ENCODE measurements at places on chromosomes 3 and 15.

GRCh38 chr15:60681353-60681752 is 202.4 kb upstream of the ICE2 start:
- DNase-seq: no peak

DNA sequence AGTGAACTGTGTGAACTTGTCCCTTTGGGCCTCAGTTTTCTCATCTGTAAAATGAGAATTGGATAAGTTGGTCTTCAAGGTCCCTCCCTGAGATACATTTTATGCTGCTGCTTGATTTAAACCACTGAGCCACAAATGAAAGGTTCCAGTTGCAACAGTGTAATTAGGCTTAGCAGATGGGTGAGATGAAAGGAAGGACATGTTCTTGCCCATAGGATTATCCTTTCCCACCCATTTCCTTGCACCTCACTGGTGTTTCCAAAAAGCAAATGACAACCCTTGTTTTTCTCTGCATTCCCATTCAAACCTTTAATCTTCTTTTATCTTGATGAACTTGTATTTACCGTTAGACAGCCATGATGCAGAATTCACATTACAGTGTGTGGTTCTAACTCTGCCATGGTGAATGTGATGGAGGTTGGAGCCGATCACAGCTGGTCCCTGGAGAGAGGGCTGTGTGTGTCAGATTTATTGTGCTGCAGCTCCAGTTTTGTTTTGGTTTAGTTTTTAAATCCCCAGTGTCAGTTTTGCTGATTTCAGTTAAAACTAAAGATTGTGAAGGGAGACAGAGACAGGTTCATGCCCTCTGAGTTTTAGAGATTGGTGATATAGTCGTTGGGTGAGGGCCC is 44.0 kb downstream of the MAP2K1 start:
- no peak for DNase-seq

GRCh38 chr15:67156426-67156825 is 91.0 kb downstream of the SMAD3 start:
- DNase-seq: no peak

- no peak for DNase-seq
Measured at GRCh38 chr15:38620851-38621594, 56.4 kb upstream of the RASGRP1 start.

DNA sequence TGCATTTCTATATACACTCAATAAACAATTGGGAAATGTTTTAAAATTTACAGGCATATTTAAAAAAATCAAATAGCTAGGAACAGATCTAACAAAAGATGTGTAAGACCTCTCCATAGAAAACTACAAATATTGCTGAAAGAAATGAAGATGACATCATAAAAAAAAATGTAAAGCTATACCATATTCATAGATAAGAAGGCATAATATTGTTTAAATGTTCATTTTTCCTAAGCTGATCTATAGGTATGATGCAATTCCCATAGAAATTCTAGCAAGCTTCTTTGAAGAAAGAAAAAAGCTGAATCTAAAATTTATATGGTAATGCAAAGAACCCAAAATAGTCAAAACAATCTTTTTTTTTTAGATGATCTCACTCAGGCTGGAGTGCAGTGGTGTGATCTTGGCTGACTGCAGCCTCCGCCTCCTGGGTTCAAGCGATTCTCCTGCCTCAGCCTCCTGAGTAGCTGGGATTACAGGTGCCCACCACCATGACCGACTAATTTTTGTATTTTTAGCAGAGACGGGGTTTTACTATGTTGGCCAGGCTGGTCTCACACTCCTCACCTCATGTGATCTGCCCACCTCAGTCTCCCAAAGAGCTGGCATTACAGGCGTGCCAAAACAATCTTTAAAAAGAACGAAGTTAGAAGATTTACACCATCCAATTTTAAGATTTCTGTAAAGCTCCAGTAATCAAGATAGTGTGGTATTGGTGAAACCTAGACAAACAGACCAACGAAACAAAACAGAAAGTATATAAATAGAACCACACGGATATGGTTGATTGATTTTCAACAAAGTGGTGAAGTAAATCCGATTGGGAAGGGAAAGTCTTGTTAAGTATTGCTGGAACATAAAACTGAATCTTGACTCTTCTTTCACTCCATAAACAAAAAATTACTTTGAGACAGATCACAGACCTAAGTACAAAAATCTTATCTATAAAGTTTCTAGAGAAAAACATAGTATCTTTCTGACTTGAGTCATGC is 6.3 kb upstream of the BHLHE40 start:
- DNase-seq: no peak

DNA sequence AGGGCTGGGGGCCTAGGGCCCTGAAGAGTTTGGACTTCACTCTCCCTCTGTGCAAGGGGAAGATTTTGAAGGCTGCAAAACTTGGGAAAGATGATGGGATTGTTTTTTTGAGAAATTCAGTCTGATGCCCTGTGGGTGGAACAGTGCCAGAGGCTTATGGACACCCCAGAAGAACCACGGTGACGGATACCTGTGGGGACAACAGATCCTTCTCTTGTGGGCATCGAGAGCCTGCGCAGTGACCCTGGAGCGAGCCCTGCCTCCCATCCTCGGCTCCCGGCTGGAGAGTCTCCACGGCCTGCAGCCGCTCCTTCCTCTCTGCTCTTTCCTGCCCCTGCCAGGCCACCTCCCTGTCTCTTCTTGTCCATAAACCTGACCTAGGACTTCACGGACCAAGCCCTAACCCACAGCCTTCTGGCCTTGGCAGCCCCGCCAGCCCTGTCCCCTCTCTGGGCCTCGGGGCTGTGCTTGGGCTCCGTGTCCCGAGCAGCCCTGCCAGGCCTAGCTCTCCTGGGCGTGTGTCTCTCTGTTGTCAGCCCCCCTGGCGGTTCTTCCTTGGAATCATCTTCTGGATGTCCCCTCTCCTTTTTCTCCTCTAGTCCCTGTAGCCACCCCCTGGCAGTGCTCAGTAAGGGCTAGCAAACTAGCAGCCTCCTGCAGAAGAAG is 98.4 kb downstream of the VGLL4 start:
- DNase-seq: no peak

DNA sequence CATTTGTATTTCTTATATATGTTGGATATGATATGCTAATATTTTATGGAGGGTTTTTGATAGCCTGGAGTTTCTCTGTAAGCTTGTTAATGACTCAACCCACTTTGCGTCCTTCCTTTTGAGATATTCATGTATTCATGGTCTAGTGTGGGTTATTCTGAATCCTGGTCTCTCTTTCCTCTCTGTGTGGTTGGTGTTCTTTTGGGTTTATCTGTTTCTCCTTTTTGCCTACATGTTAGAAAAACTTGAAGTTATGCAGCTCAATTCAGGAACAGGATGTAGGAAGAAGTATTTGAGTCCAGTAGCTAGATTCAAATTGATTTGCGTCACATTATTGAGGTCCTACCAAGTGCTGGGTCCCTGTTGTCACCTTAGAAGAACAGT is 28.1 kb downstream of the CMTM7 start:
- DNase-seq: no peak

DNA sequence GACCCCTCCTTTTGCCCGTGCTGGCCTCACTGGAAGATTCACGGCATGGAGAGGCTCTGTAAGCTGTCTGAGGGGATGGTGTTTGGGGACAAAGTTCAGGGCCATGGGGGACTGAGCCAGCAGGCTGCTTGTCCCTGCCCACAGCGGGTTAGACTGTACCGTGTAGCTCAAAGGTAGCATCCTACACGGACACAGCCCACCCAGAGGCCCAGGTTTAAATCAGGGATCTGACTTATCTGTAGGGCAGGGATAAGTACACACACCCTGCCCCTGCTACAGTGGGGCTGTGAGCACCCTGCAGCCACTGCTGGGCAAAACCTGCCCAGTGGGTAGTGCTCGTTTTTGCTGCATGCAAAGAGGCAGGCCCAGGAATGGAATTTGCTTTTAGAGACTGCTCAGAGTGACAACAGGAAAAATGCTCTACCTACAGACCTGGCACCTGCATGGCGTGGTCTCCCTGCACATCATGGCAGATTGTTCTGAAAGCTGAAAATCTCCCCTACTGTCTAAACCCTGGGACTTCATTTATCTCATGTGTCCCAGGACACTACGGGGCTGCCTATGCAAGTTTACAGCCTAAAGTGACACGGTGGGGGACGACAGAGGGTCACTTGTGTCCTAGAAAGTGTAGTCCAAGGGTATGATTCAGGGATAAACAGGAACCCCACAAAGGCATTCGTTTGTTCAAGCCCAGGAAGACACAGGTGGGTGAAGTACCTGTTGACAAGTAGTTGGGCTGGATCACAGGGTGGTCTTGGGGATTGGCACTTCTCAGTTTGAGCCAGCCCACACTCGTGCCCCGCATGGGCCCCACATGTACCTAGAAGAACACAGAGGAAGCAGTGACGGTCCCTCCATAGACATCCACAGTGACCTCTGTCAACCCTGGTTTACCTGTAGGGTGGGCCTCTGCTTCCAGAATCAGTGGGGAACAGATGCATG is 27.7 kb downstream of the CHDH start:
- DNase-seq: no peak

- no peak for DNase-seq
Measured at GRCh38 chr15:32717426-32718226, at the start of gene GREM1. TSS of gene GREM1 (plus strand) at chr15:32718004. CDS start at chr15:32730691, 12,687 bp downstream.

Measured in CMK (cell line).